Vagina (tissue), 2 donors: ENCODE measurements at places on chromosomes 3 and 15. TPM values are rescaled to one million over a fixed set of nuclear protein-coding genes. Genes with fewer than 3 reads are reported as not detected.

The CTXN2 gene
- total RNA-seq, result not detected

The XIRP1 gene
- total RNA-seq, result not detected

The HERC2 gene
- total RNA-seq, result 45.2 TPM

The LRRIQ4 gene
- not detected for total RNA-seq

The EFCAB12 gene
- not detected for total RNA-seq

The KBTBD13 gene
- not detected for total RNA-seq

The MESP1 gene
- total RNA-seq, result 2.7 TPM

The C3orf22 gene
- not detected for total RNA-seq

The ACTRT3 gene
- total RNA-seq, result 1.7 TPM

The LYZL4 gene
- total RNA-seq, result not detected

The C3orf18 gene
- total RNA-seq, result 10.8 TPM

The CCR9 gene
- not detected for total RNA-seq

The GOLGA6L25 gene
- not detected for total RNA-seq

The ACOX2 gene
- 24.8 TPM for total RNA-seq

The EPHB3 gene
- 17.7 TPM for total RNA-seq

The WDR76 gene
- 3.4 TPM for total RNA-seq

The FBLN2 gene
- 94.3 TPM for total RNA-seq

The TF gene
- total RNA-seq, result 2.9 TPM
